ENCODE measurements at places on chromosomes 7 and 10.

GRCh38 chr7:98151884-98152283, 45.2 kb downstream of the LMTK2 start:
- DNase-seq, result no peak

DNA sequence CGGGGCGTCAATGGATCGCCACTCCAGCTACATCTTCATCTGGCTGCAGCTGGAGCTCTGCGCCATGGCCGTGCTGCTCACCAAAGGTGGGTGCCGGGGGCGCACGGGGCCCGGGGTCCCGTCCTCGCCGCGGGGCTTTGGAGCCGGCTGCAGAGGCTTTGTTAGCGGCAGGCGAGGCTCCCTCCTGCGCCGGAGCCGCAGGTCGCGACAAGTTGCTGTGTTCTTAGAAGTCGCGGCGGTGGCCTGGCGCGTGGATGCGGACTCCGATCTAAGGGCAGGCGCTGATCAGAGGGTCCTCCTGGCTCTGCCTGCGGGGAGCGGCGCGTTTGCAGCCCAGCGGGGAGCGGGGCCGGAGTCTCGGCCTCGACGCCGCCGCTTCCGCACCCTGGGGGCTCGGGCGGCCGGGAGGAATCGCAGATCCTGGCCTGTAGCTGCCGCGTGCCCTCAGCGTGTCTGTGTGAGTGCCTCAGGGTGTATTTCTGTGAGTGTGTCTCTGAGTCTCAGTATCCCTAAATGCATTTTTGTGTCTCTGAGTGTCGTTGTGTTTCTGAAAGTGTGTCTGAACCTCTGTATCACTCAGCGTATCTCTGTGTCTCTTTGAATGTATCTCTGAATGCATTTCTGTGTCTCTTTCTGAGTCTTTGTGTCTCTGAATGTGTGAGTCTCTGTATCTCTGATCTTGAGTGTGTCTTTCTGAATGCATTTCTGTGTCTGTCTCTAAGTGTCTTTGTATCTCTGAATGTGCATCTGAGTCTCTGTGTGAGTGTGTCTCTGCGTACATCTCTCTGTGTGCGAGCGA, 766 bp downstream of the BAMBI start:
- DNase-seq, result no peak

GRCh38 chr10:117543225-117544003, 868 bp downstream of the EMX2 start:
- no peak for DNase-seq

DNA sequence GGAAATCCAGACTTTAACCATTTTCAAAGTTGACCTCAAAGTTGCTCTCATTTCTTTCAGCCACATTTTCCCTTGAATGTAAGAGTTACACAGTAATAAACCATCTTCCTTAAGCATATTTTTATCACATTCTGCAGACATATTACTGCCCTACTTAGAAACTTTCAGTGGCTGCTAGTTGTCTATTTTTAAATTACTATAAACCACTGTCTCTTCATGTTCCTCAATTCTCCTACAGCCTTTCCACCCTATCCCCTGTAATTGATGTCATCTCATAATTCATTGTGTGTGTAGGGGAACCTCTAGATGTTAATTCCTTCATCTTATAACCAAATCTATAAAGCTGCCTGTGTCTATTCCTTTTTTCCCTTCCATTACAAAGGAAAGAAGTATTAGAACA, 78.1 kb upstream of the STRIP2 start:
- no peak for DNase-seq

GRCh38 chr7:38112075-38112474, 66.0 kb upstream of the STARD3NL start:
- no peak for DNase-seq

DNA sequence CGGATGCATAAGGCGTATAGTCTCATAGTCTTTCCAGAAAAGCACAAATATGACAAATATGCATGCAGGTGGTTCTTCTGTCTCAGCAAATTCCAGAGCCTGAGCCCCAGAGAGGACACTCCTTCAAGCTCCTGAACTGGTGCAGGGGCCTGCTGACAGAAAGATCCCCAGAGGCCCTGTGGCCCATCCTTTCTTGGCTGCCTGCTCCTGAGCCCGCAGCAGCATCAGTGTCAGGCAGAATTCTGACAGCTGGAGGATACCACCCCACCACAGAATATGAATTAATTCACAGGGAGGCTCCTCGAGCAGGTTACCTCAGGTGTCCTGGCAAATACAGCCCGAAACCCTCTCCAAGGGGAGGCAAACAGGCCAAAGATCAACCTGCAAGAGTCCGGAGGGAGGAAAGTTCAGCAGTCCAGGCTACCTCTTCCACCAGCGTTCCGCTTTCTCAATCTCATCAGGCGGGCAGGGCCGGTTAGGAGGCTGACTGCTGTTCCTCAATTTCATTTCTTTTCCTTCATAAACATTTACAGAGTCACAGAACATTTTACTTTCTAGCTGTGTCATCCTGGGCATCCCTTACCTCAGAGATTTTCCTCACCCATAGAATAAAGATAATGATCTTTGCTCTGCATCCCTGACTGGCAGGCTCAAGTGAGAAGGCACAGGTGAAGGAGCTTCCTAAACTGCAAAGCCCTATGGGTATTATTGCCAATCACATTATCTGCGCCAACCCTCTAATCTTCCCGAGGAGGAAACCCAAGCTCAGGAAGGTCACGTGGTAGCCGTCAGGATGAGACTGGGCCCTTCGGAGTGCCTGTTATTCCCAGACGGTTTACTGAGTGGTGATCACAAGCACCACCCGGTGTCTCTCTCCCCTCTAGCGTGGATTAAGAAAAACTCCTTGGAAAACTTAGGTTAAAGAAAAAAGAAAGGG, 1.4 kb downstream of the DNAJB12 start:
- no peak for DNase-seq

GRCh38 chr10:86022906-86023305, 343.7 kb downstream of the GRID1 start:
- DNase-seq, result no peak

DNA sequence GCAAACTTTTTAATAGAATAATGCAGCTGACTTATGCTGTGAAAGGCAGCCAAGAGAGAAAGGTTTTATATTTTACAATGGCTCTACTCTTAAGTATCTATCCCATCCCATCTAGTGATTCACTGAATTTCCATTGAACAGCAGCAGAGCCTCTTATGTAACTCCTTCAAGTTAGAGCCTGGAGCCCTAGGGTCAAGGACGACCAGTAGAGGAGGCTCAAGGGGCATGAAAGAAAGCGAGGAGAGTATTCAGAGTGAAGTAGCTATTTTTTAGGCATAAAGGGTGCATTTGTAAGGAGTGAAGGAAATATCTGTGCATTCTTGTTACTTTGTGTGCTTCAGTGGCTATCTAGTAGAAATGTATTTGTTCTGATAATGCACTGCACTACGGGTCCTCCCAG, 180.2 kb upstream of the TPK1 start:
- no peak for DNase-seq

DNA sequence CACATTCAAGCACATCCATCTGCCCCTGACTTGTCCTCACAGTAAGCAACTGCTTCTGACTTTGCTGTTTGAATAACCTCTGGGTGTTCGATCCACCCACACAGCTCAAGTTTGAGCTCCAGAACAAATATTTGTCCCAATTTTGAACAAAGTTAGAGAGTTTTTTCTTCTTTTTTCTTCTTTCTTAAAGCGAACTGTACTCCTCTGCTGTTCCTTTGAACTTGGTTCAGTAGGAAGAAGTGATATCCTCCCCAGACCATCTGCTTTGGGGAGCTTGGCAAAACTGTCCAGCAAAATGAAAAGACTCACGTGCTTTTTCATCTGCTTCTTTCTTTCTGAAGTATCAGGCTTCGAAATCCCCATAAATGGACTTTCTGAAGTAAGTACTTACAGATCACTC, at the start of gene ITIH2:
Gene ITIH2, plus strand, starts transcription at position 177 of the 400 bp plus-strand sequence. Its CDS starts 119 bp downstream, at position 296.
- no peak for DNase-seq

All from HTR-8/SVneo (cell line).